D721Med (cell line): ENCODE measurements at places on chromosomes 4 and X.

DNA sequence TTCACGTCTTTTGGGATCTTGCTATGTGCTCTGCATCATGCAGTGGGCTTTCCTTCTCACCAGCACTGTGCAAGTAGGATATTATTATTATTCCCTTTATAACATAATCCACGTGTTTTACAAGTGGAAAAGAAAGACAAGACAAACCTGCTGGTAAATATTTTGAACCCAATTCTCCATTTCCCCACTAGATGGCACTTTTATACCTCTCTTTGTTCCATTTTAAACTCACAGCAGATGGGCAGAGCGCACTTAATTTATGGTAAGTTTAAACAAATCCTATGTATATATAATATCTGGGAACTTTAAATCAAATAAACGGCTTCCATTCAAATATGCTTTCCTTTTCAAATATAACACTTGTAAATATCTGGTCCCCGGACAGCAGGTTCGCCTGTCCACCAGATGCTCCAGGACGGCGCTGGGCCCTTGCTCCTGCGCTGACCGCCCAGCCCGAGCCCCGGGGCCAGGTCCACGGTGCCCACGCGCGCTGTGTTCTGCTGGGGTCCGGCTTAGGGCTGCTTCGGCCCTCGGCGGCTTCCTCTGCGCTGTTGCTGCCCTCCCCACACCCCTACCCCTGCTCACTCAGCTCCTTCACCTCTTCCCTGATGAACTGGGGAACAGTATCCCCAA lies 31.1 kb downstream of the F11 start:
- no peak for DNase-seq

- no peak for DNase-seq
Measured at GRCh38 chrX:16005917-16006316, 117.4 kb upstream of the GRPR start.

- DNase-seq = no peak
Measured at GRCh38 chr4:67565284-67565683, 6.8 kb downstream of the STAP1 start.

- no peak for DNase-seq
Measured at GRCh38 chrX:42432552-42432951, 345.4 kb downstream of the PPP1R2C start.

GRCh38 chr4:117210551-117210950 lies 125.2 kb upstream of the TRAM1L1 start:
- DNase-seq = no peak

DNA sequence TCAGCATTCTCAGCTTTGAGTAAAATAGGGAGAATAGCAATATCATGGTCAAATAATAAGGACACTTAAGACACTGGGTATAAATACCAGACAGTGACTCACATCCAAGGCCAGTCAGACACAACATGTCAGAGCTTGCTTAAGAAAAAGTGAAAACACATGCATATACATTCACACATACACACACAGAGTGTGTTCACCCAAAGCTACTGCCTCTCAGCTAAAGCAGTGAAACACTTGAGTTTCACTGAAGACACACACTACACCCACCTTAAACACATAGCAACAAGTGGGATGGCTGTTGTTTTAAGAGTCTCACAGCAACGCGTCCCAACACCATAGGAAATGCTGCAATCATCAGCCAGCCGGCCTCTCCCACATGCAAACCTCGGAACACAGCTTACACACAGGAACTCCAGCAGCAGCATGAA lies 14.4 kb downstream of the SHROOM4 start:
- DNase-seq = no peak

GRCh38 chr4:44713125-44713524 lies 13.2 kb downstream of the GNPDA2 start:
- no peak for DNase-seq

GRCh38 chr4:5752376-5753184 lies 41.6 kb downstream of the EVC start:
- DNase-seq = peak; percentile 92

- DNase-seq = no peak
Measured at GRCh38 chr4:7431696-7432530, 2.8 kb downstream of the PSAPL1 start.

- no peak for DNase-seq
Measured at GRCh38 chr4:2261853-2262144, at the start of gene MXD4. Gene MXD4 (minus strand): TSS chr4:2262109. CDS start chr4:2261980, 129 bp downstream.

GRCh38 chr4:2699534-2699933 lies 56.6 kb downstream of the TNIP2 start:
- DNase-seq = no peak

DNA sequence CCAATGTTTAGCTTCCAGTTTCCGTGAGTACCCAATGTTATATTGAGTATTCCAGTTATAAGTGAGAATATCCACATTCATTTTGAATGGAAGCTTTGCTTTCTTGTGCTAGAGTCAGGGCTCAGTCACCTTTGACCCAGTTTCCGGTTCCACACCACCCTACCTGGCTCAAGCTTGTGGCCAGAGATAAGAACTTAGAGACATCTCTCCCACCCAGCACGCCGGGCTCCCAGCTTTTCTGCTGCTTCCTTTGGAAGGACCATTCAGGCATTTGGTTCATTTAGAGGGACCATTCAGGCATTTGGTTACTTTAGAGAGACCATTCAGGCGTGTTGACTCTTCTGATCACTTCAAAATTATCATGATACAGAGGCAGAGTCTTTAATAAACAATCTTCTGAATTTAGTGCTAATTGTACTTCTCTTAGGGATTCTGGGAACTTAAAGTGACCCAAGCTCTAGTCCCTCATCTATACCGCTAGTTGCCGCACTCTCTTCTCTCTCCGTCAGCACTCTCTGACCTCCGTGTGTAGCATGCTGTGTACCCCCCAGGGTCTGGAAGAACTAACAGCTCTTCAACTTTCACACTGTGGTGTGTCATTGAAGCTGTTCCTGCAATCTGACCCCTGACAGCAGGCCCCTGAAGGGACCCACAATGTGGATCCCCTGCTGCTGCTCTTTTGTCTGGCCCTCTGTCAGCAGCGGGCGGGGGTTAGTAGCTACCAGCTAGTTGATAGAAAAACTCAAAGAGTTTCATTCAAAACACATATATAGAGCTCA lies 943.1 kb downstream of the ARAP2 start:
- DNase-seq = no peak

DNA sequence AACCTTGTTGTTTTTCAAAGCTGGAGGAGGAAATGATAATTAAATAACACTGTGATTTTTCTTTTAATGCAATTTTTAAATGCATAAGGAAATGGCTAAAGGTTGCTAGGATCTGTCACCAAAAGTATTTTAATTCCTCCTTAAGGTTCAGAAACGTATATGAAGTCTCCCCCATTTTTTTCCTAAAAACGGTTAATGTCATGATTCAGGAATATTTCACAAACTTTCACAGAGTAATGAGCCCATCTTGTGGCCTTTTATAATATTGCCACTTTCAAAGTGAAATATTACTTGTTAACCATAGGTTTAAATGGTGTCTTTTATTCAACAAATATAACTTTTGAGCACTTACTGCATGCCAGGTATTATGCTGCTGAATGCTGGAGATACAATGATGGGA lies 99.5 kb upstream of the USP38 start:
- no peak for DNase-seq

DNA sequence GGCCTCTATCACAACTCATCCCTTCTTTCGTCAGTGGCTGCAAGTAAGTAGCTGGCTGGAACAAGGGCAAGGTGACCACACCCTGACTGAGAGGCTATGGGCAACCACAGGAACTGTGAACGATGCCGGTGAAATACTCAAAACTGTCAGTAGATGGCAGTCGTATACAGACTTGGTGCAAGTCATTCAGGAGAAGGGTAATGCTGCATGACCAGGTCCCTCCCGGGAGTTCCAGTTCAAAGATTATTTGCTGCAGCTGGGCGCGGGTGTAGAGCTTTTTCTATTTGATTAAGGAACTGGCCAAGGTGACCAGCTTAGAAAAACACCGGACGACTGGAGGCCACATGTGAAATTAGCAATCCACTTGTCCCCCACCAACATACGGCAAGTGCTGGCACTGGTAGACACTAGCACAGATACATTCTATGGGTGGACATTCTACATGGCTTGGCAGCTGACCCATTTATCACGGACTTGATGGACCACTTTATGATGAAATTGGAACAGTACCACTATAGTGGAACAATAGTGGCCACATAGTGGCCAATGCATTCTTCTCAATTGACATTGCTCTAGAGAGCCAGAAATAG lies 726.6 kb downstream of the TRAM1L1 start:
- DNase-seq = peak; percentile 8

GRCh38 chr4:23213198-23213597 lies 520.5 kb downstream of the GBA3 start:
- DNase-seq = no peak

DNA sequence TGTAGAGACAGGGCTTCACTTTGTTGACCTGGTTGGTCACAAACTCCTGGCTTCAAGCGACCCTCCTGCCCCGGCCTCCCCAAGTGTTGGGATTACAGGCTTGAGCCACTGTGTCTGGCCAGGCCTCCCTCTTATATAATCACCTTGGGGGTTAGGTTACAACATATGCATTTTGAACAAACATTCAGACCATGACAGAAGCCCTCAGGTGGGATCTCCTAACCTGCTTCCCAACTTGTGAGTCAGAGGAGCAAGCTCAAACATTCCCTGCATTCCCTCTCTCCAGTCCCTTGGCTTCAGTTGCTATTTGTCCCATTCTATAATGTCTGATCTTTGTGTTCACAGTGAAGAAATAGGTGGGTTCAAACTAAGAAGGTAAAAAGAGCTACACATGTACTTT lies 76.5 kb upstream of the NRK start:
- no peak for DNase-seq

DNA sequence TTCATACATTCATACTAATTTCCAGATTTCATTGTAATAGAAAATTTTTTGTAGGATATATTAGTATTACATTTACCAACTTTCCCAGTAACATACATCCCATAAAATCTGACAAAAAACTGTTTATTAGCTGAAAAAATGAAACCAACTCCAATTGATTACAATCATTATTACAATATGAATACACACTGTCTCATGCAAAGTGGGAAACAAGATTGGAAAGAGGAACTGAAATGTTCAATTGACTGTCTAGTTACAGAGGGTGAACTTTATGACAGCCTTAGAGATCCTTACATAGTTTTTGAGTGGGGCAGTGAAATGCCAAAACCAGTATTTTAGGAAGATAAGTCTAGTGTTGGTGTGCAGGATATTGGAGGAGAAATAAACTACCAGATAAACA lies 2.3 kb upstream of the AMBN start:
- no peak for DNase-seq

GRCh38 chr4:80926446-80926845 lies 104.1 kb upstream of the BMP3 start:
- no peak for DNase-seq
